Naive thymus-derived CD4-positive, alpha-beta T cell (primary cell): ENCODE measurements at places on chromosomes 16 and 17. TPM values are rescaled to one million over a fixed set of nuclear protein-coding genes. Genes with fewer than 3 reads are reported as not detected.

The TRPV3 gene
- polyA plus RNA-seq = not detected

The TRIM72 gene
- polyA plus RNA-seq = not detected

The ZBTB4 gene
- 25.5 TPM for polyA plus RNA-seq

The ADAD2 gene
- not detected for polyA plus RNA-seq

The ITGAX gene
- polyA plus RNA-seq = not detected

The DRG2 gene
- polyA plus RNA-seq = 46.0 TPM

The CDYL2 gene
- 0.72 TPM for polyA plus RNA-seq

DNA sequence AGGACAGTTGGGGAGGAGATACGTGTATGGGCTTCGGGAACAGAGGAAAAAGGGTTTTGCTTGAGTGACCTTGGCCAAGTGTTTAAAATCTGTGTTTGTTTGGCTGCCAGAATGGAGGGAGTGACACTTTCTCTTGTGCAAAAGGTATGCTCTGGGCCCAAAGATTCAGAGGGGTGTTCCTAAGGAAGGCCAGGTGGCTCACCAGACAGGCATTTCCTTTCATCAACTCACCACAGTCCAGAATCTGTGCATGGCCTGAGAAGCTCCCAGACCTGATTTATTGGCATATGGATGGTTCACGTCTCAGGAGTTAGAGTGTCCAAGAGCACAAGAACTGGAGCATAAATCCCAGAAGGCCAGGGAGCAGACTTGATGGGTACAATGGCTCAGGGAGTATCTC is 53.4 kb upstream of the NLK start:
- H3K27me3 ChIP-seq = no peaks in the 10 kb centered on the region
- H3K4me3 ChIP-seq = no peak overlapping the region
- H3K36me3 ChIP-seq = no peaks in the 10 kb centered on the region
- H3K4me1 ChIP-seq = no peaks in the 10 kb centered on the region
- H3K27ac ChIP-seq = no peak overlapping the region

DNA sequence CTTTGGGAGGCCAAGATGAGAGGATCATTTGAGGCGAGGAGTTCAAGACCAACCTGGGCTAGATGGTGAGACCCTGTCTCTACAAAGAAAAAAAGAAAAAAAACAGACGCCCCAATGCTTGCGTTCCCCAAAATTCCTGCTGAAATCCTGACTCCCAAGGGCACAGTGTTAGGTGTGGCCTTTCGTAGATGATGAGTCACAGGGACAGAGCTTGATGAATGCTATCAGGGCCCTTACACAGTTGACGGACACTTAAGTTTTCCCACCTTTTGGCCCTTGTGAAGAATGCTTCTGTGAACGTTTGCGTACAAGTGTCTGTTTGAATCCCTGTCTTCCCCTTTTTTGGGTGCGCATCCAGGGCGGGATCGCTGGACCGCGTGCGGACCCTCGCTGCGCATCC is 16.5 kb upstream of the ZNF750 start:
- peaks cover 18% of the 10 kb centered on the region for H3K4me1 ChIP-seq
- DNase-seq = no peak
- H3K4me3 ChIP-seq = no peak overlapping the region
- H3K36me3 ChIP-seq = peaks cover 7% of the 10 kb centered on the region
- no peaks in the 10 kb centered on the region for H3K27me3 ChIP-seq

GRCh38 chr17:79083191-79083971 is 8.8 kb downstream of the ENGASE start:
- H3K36me3 ChIP-seq = no peaks in the 10 kb centered on the region
- H3K4me1 ChIP-seq = no peaks in the 10 kb centered on the region
- H3K27ac ChIP-seq = no peak overlapping the region
- DNase-seq = no peak
- H3K27me3 ChIP-seq = no peaks in the 10 kb centered on the region
- no peak overlapping the region for H3K4me3 ChIP-seq

DNA sequence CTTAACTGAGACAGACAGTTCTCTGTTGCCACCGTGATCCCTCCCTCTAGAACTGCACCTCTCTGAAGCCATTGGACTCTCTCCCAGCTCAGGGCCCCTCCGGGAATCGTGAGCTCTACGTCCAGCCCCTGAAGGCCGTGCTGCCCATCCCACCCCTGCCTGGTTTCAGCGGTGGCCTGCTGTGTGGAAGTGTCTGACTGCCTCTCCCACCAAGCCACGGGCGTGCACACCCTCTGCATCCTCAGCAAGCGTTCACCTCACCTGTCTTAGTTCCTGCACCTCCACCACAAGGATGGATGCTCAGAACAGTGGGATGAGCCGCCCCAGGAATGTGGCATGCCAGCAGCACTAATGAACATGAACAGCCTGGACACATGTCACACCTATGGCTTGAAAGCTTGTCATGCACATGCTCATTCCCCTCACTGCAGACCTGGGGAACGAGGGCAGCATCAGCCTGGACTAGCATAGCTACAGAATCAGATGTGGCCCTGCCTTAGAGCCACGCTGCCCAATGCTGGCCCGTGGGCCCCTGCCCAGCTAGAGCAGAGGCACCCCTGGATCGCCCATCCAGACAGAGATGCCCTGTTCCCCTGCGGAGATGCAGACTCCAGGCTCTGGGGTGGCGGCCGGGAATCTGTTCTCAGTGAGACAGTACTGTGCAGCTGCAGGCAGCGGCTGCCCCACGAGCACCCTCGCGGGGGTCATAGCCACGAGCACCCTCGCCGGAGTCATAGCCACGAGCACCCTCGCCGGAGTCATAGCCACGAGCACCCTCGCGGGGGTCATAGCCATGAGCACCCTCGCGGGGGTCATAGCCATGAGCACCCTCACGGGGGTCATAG is 73.7 kb upstream of the CHMP6 start:
- DNase-seq = no peak
- H3K36me3 ChIP-seq = no peaks in the 10 kb centered on the region

GRCh38 chr17:62852195-62852594 is 44.1 kb upstream of the MARCHF10 start:
- H3K27me3 ChIP-seq = no peaks in the 10 kb centered on the region
- H3K4me3 ChIP-seq = no peak overlapping the region
- H3K27ac ChIP-seq = no peak overlapping the region
- no peaks in the 10 kb centered on the region for H3K36me3 ChIP-seq

DNA sequence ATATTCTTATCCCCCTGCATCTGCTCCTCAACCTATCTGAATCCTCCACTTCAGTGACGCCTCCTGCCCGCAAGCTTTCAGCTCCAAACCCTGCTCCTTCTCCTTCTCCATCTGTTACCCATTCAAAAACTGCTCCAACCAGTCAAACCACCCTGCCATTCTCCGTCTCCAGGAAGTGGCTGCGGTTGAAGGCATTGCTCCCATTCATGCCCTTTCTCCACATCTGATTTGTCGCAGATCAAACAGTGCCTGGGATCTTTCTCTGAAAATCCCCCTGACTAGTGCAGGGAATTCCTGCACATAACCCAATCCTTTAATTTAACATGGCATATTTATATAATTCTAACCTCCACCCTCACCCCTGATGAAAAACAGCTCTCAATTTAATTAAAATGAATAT is 56.3 kb downstream of the SLFN5 start:
- H3K27me3 ChIP-seq = no peaks in the 10 kb centered on the region
- no peaks in the 10 kb centered on the region for H3K4me1 ChIP-seq
- H3K27ac ChIP-seq = no peak overlapping the region
- DNase-seq = no peak
- H3K4me3 ChIP-seq = no peak overlapping the region
- no peaks in the 10 kb centered on the region for H3K36me3 ChIP-seq

- DNase-seq = no peak
- no peaks in the 10 kb centered on the region for H3K4me1 ChIP-seq
- H3K27ac ChIP-seq = no peak overlapping the region
- H3K27me3 ChIP-seq = no peaks in the 10 kb centered on the region
- no peak overlapping the region for H3K4me3 ChIP-seq
These were observed 49.8 kb upstream of the METRNL start for GRCh38 chr17:83029571-83029970.

DNA sequence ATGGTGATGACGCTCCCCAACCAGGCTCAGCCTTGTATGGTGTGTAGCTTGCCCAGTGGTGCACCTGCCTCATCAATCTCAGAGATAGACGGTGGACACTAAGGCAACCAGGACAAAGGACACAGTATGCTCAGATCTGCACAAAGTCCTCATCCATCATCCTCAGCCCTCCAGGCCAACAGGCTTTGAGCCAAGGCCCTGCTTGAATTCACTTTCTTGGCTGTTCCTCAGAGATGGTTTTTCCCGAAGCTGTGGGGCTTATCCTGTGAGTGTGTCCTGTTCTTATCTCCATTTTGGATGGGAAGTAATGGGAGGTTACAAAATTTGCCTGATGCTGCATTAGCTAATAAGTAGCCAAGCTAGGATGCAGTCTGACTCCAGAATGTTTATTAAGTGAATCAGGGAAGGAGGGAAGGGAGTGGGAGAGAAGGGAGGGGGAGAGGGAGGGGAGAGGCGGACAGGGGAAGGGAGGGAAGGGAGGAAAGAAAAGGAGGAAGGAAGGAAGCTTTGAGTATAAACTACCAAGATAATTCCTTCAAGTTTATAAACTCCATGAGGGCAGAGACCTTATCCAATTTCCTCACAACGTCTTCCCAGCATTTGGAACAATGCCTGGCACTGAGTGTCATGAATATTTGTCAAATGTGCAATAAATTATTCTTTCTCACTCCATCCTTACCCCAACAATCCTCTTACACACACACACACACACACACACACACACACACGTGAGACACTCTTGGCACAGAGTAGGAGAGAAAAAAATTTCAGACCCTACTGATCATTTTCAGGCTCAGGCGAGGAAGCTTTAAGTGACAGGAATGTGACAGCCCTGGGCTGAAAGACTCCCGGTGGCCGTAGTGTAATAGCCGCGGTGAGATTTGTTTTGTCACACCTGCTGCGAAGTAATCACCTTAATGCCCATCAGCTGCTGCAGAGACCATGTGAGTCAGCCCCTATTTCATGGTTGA is 84.3 kb downstream of the BMERB1 start:
- H3K4me1 ChIP-seq = no peaks in the 10 kb centered on the region
- no peaks in the 10 kb centered on the region for H3K36me3 ChIP-seq
- no peak for DNase-seq
- H3K27me3 ChIP-seq = no peaks in the 10 kb centered on the region
- H3K27ac ChIP-seq = no peak overlapping the region
- H3K4me3 ChIP-seq = no peak overlapping the region

- no peak for DNase-seq
- no peaks in the 10 kb centered on the region for H3K27me3 ChIP-seq
- peaks cover 84% of the 10 kb centered on the region for H3K4me1 ChIP-seq
These were observed 12.2 kb downstream of the PIK3R5 start for GRCh38 chr17:8953156-8953885.

GRCh38 chr16:17382949-17383863 is 87.6 kb downstream of the XYLT1 start:
- no peak overlapping the region for H3K4me3 ChIP-seq
- H3K27me3 ChIP-seq = no peaks in the 10 kb centered on the region
- H3K36me3 ChIP-seq = no peaks in the 10 kb centered on the region
- H3K27ac ChIP-seq = no peak overlapping the region
- no peak for DNase-seq
- peaks cover 18% of the 10 kb centered on the region for H3K4me1 ChIP-seq

GRCh38 chr17:77322514-77323412 is 182.0 kb downstream of the SEC14L1 start:
- H3K27me3 ChIP-seq = no peaks in the 10 kb centered on the region
- H3K36me3 ChIP-seq = no peaks in the 10 kb centered on the region
- no peak overlapping the region for H3K27ac ChIP-seq
- peaks cover 45% of the 10 kb centered on the region for H3K4me1 ChIP-seq

DNA sequence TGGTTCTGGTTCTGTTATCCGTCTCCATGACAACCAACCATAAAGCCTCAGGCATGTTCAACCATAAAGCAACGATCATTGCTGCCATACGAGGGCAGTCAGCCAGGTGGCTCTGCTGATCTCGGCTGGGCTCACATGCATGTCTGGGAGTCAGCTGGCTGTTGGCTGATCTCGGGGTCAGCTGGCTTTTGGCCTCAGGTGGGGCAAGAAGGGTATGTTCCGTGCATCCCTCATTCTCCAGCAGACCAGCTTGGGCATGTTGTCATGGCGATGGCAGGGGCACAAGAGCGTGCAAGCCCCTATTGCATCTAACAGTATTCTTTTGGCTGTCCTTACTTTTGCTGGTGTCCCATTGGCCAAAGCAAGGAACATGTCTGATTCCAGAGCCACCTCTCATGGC is 86.2 kb downstream of the ABCC6 start:
- H3K4me1 ChIP-seq = no peaks in the 10 kb centered on the region
- H3K4me3 ChIP-seq = no peak overlapping the region
- peaks cover 97% of the 10 kb centered on the region for H3K36me3 ChIP-seq
- no peak overlapping the region for H3K27ac ChIP-seq
- no peaks in the 10 kb centered on the region for H3K27me3 ChIP-seq

DNA sequence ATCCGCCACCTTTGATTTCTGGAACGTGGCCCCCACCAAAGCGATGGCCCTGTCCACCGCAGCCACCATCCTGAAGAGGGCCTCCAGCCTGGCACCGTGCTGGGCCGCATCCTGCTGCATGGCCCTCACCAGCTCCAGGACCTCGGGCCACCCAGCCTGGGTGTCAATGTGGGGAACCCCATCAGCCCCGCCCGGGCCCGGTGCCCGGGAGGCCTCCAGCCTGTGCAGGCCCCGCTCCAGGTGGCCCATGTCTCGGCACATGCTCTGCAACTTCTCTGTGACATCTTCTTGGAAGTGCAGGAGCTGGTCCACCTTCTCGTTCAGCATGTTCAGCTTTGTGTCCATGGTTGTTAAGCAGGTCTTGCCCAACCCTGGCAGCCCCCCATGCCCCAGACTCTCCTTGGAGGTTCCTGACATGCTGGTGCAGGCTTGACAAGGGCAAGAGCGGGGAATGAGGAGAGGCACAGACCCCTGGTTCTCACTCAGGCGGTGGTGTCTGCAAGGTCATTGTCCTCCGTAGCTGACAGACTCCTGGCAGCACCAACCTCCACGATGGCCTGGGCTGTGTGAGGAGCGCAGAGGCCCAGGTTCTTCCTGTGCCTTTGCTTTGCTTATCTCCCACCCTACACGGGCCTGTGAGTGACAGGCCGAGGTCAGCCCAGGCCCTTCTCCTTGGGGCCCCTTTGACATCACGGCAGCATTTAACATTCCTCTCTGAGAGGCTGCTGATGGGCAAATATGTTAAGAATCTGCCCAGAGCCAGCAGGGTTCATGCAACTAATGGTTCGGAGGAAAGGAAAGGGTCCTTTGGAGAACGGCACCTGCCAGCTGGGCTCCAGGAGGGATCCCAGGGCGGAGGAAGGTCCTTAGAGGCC is at the start of gene MYLK3:
TSS of gene MYLK3 (minus strand) at position 568 of the 875 bp plus-strand sequence. CDS start at position 417, 151 bp downstream.
- no peaks in the 10 kb centered on the region for H3K4me1 ChIP-seq
- H3K27ac ChIP-seq = no peak within 1 kb of the TSS
- no peak within 1 kb of the TSS for H3K4me3 ChIP-seq
- H3K36me3 ChIP-seq = no peaks in the 10 kb centered on the region
- DNase-seq = no peak

- DNase-seq = peak; percentile 80
- H3K4me1 ChIP-seq = peaks cover 8% of the 10 kb centered on the region
- peak within 1 kb of the TSS; percentile 80 for H3K4me3 ChIP-seq
- no peaks in the 10 kb centered on the region for H3K27me3 ChIP-seq
- no peaks in the 10 kb centered on the region for H3K36me3 ChIP-seq
These were observed at the start of gene TBCD for GRCh38 chr17:82751571-82752370. Gene TBCD, plus strand, starts transcription at chr17:82752065. Its CDS starts 129 bp downstream, at chr17:82752194.

- no peak overlapping the region for H3K27ac ChIP-seq
- no peak overlapping the region for H3K4me3 ChIP-seq
- H3K36me3 ChIP-seq = no peaks in the 10 kb centered on the region
- peaks cover 13% of the 10 kb centered on the region for H3K4me1 ChIP-seq
These were observed 17.4 kb downstream of the CA4 start for GRCh38 chr17:60167065-60167741.
